IMR-90 (cell line): ENCODE measurements at places on chromosomes 12 and 14.

DNA sequence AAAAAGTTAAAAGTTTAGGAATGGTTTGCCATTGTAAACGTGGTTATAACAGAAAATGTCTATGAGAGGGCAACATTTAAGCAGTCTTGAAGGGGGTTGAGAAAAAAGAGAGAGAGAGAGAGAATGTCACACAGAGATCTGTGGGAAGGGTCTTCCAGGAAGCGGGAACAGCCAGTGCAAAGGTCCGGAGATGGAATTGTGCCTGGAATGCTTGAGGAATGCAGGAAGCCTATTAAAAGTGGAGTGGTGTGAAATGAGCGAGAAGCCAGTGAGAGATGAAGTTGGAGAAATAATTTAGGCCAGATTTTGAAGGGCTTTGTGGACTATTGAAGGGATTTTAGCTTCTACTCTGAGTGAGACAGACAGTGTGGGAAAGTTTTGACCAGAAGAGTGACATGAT lies 406.8 kb upstream of the TBX3 start:
- no peak for DNase-seq

DNA sequence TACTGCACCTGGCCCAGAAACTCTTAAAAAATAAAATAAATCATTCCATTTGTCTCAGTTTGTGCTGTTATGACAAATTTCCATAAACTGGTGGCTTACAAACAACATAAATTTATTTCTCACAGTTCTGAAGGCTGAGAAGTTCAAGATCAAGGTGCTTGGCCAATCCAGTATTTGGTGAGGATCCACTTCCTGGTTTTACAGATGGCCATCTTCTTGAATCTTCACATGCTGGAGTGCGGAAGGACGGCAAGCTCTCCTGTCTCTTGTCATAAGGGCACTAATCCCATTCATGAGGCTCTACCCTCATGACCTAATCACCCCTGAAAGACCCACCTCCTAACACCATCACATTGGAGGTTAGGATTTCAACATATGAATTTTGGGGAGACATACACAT lies 29.9 kb upstream of the MYBPC1 start:
- no peak for DNase-seq

GRCh38 chr12:89799316-89799715 lies 90.7 kb upstream of the ATP2B1 start:
- no peak for DNase-seq

- DNase-seq, result no peak
These were observed 333.9 kb downstream of the CEP128 start for GRCh38 chr14:80607430-80608190.

- no peak for DNase-seq
These were observed 683.4 kb downstream of the TMEM121 start for GRCh38 chr14:106209755-106210154.

GRCh38 chr14:72471346-72471745 lies 422.6 kb downstream of the DPF3 start:
- DNase-seq, result peak; percentile 39

GRCh38 chr14:97848317-97848980 lies 1051.3 kb downstream of the VRK1 start:
- DNase-seq, result no peak

- DNase-seq, result no peak
These were observed 285.3 kb upstream of the KITLG start for GRCh38 chr12:88865537-88865936.

GRCh38 chr14:106850913-106851825 lies 1324.8 kb downstream of the TMEM121 start:
- no peak for DNase-seq
